CD4-positive, alpha-beta T cell treated with Interleukin-1 beta for 1 hour (primary cell): ENCODE measurements at places on chromosomes 3 and 15.
A peak's percentile ranks its signal among the peaks of the same experiment; 100 is the strongest.

GRCh38 chr3:108341911-108342310 lies 45.6 kb downstream of the HHLA2 start:
- no peak for DNase-seq

DNA sequence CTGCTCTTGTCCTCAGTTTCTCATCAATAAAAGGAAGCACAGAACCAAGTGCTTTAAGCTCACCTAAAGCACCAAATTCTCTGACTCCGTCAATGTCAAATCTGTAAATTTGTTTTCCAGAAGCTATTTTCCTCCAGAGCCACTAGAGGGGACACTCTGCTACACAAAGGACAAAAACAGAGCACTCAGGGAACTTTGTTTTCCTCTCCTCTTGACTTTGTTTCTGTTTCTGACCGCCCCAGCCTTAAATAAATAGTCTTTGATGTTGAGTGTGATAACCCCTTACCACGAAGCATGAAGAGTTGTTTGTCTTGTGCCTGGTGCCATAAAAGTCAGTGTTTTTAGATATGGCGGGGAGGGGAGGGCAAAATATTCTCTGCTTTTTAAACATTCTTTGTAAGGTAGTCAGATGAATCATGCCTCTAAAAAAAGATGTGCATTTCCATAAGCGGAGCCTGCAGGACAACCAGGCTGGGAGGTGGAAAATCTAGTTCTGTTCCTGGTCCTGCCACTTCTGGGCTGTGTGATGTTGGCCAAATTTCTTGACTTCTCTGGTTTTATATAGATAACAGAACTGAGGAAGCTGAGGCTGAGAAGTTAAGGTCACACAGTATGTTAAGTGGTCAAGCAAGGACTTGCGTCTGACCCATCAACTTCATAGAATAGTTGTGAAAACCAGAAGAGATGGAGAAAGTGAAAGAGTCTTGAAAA lies 7.3 kb upstream of the ZBTB38 start:
- DNase-seq = no peak

GRCh38 chr3:39521456-39521855 lies 54.0 kb downstream of the MOBP start:
- no peak for DNase-seq

DNA sequence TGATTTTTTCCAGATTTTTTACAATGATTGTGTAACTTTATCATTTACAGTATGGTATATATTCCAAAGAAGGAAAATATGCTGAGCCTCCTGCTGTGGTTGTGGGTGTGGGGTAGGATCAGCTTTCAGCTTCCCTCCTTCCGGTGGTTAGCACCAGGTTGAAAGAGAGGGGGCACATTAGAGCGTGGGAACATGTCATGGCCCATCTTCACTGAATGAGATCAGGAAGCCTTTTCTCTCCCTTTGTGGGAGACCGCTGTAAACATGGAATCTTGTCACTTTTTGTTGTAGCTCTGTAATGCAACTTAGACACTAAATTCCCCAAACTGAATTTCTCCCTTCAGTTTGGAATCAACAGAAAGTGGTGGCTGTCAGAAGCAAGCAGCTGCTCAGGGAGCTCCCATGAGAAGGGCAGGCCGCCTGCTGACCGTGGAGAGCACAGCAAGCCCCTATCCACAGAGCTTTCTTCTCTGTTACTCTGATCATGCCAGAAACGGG lies 86.7 kb upstream of the LIMD1 start:
- DNase-seq = no peak

- DNase-seq = no peak
Measured at GRCh38 chr3:125154110-125154509, 58.4 kb downstream of the SLC12A8 start.

- DNase-seq = peak; percentile 66
Measured at GRCh38 chr3:50324351-50325112, 2.0 kb upstream of the HYAL2 start.

DNA sequence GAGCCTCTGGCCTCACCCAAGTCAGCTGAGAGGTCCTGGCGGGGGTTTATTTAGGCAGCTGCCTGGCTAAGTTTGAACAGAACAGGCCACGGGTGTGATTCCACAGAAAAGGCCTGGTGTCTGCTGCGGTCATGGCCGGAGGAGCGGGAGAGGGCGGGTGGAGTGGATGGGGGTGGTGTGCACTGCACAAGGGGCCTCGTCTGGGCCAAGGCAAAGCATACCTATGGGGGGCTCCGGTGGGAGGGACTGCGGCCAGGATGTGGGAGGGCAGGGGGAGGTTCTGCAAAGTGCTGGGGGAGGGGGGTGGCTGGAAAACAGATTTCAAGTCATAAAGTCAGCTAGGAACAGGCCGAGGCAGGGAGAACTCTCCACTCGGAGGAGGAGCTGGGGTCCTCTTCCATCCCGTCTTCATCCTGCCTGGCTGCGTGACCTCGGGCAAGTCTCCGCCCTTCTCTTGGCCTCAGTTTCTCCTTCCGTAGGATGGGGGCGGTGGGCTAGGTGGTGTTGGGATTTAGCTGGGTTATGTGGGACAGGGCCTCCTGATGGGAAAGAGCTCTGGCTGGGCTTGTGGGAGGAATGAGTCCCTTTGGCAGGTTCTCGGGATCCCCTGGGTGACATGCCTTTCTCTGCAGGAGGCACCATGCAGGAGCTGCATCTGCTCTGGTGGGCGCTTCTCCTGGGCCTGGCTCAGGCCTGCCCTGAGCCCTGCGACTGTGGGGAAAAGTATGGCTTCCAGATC lies 878 bp downstream of the ISLR start:
- DNase-seq = no peak

DNA sequence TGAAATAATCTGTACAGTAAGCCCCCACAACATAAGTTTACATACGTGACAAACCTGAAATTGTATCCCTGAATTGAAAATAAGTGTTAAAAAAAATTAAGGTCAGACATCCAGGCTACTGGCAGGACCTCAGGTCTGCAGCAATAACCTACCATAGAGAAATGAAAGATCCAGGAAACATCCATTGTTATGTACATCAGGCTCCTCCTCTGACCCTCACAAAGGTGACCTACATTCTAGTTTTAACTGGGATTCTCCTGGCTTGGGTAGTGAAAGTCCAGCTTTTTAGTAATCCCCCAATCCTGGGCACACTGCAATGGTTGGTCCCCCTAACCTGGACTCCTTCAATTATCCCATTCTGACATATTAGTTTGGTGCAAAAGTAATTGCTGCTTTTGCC lies 749.6 kb upstream of the LMCD1 start:
- DNase-seq = no peak

DNA sequence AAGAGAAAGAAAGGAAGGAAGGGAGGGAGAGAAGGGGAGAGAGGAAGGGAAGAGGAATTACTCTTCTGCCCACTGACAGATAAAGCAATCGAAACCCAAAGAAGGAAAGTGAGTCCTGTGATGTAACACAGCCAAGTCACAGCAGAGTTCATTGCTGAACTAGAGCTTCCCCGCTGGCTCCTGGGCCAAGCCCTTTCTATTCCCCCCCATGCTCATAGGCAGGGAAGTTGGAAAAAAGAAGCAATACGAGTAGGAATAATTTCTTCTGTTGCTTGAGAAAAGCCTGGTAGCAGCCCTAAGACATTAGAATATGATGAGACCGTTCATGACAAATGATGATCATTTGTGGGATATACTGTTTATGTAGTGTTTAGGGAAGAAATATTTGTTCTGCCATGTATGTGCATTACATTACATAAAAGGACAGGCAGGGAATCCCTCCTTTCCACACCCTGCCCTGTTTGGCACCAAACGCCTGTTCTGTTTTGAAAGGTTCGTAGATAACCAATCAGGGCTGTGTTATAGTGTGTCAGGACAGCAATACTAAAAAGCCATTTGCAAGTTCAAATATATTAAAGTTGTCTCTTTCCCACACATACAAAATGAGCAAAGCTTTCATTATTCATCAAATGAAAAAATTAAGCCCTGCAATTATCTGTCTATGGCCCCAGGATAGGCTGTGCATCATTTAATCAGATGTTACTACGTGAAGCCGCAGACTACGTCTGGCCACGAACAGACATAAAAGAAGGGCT lies 111.0 kb upstream of the TRPM1 start:
- DNase-seq = no peak

GRCh38 chr15:76843269-76843668 lies 61.9 kb downstream of the SCAPER start:
- no peak for DNase-seq

- no peak for DNase-seq
Measured at GRCh38 chr3:67381667-67382272, 272.6 kb downstream of the SUCLG2 start.

DNA sequence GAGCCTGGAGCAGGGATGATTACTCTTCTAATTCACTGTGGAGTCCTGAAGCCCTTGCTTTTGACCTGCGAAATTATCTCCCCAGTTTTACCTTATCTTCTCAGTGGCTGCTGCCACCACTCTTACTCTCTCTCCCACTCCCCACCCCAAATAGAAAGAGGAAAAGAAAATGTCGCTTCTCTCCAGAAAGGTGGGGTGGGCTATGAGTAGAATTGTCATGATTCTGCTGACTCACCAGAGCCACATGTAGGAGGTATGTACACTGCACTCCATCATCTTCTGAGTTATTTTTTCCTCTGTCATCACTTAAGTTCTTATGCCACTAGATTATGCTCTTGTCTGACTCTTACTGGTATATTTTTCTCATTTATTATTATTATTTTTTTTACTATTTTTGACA lies 43.9 kb upstream of the TMEM158 start:
- no peak for DNase-seq

DNA sequence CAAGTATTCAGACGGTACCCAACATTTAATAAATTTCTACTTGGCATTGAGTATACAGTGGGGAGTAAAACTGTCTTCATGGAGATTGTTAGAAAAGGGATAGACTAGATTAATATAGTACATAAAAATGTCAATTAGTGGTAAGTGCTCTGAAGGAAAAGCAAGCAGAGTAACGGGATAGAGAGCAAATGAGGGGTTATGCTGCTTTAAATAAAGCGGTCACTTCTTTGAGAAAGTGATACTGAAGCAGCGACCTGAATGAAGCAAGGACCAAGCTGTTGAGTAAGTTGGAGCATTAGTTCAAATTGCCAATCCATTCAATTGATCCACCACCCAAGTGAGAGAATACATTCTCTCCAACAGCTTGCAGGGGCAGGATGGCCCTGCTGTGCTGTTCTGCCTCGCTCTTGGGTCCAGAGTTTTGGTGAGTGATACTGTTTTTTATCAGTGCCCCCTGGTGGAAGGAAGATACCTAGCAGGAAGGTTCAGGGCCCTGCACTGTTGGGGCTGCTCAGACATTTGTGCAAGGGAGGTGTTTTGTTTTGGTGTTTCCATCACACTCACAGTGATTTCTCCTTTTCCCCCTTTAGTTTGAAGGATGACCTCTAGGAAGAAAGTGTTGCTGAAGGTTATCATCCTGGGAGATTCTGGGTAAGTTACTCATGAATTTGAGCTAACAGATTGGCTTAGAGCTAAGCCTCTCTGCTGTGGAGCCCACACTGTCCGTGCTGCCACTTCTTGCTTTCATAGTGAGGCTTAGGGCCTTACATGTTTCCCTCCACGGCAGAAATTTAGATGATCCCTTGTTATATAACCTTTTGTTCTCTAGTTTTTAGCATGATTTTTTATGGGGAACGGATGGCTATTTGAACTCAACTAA lies 69.0 kb downstream of the RAB7A start:
- peak; percentile 84 for DNase-seq

DNA sequence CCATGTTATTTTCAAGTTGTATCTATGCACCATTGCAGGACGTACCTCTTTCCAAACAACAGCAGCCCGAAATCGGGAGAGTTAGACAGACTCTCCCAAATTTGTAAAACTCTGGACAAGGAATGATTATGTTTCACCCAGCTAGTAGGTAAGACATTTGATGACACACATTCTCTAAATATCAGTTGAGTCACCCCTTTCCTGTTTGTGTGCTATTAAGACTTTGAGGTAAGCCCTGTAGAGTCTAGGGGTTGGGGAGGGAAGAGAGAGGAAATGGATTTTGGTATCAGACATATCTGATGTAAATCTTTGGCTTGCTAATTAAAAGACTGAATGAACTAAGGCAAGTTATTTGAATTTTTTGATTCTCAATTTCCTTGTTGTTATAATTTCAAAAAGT lies 999.0 kb downstream of the TUSC7 start:
- no peak for DNase-seq

GRCh38 chr3:152314677-152315353 lies 46.1 kb downstream of the MBNL1 start:
- no peak for DNase-seq

GRCh38 chr3:88059380-88060170 lies 520 bp downstream of the ZNF654 start:
- DNase-seq = peak; percentile 2

DNA sequence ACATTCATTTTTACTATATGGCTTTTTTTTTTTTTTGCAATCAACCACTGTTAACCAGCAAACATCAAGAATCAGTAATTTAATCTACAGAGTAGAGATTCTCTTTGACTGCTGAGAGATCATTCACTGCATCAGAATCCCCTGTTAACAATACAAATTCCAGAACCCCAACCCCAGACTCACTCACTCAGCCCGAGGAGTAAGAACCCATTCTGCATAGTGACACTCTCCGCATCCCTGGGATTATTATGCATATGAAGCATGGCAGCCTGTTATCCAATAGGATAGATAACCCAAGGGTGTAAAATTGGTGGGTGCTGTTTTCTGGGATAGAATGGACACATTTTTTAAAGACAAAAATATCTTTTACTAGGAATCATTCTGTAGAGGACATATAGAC lies 76.3 kb upstream of the CCDC39 start:
- DNase-seq = no peak

DNA sequence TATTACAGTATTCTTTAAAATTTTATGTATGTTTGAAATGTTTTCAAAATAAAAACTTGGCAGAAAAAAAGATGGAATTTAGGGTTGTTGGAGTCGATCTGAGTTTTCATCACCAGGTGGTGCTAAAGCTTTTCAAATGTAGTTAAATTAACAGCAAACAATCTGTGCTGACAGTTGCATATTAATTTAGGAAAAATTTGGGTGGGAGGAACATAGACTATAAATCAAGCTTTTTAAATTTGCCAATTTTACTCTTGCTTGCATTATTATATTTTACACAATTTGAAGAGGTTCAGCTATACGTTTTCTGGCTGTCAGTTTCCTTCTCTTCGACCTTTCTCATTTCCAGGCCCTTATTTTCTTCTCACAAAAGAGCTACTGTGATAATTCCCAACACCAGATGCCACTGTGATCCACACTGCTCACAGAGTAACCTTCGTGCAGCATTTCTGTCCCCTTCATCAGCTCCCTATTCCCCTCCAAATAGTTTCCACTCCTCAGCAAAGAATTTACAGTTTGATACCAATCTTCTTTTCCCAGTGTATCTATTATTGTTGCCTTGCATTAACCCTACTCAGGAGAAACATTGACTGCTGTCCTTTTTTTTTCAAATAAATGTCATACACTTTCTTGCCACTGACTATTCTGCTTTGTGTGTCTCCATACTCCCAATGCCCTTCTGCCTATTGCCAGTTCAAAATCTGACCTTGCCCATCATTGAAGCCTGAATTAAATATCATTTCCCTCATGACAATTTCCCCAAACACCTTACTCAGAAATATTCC lies 53.4 kb upstream of the EIF5A2 start:
- DNase-seq = no peak

- no peak for DNase-seq
Measured at GRCh38 chr15:86595741-86596140, 516.1 kb downstream of the AGBL1 start.

- no peak for DNase-seq
Measured at GRCh38 chr3:144415492-144415891, 443.9 kb downstream of the DIPK2A start.

- no peak for DNase-seq
Measured at GRCh38 chr15:41734079-41734478, 40.2 kb upstream of the MAPKBP1 start.
